Muscle of arm (tissue), 14 donors: ENCODE measurements at places on chromosomes 11 and 22.

DNA sequence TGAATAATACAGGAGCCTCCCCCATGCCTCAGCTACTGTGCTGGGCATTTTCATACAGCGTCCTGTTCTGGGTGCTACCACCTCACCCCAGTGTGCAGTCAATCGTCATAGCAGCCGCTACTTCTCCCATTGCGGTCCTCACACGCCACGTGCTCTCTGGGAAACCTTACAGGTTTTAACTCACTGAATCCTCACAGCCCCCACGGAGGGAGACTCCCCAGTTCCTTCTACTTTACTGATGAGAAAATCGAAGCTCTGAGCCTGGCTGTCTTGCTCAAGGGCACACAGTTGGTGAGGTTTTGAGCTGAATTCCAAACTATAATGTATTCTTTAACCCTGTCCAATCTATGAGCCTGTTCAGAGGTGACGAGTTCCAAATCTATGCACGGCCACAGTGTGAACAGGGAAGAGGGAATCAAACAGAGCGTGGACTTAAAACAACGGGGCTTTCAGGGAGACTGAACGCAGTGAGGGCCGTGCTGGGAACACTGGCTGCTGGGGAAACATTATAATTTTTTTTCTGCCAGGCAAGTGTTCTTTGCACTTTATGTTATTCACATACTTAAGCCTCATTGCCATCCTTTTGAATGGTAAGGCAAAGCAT is 421.5 kb downstream of the BRD1 start:
- no peak for DNase-seq

- no peak for DNase-seq
Measured at GRCh38 chr11:31922450-31922849, 111.3 kb upstream of the PAX6 start.

- DNase-seq: no peak
Measured at GRCh38 chr11:93700830-93701229, 39.3 kb downstream of the CEP295 start.

DNA sequence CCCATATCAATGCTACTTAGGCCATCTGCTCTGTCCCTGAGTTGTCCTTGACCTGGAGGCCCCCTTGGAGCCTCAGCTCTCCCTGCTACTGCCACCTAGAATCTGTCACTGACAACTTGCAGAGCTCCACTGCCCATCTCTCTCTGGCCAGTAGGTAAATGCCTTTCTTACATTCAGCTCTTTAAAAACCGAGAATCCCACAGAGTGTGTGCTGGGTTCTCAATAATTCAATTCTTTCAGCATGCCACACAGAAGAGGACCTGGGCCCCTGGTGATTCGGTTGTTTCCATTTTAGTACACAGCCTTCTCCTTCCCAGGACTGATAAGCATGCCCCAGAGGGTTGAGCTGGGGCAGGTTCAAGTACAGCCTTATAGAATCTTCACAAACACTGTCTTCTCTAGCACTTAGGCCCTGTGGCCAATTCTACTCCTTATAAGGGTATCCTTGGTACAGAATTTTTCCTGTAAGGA is 22.0 kb upstream of the IPO7 start:
- no peak for DNase-seq

DNA sequence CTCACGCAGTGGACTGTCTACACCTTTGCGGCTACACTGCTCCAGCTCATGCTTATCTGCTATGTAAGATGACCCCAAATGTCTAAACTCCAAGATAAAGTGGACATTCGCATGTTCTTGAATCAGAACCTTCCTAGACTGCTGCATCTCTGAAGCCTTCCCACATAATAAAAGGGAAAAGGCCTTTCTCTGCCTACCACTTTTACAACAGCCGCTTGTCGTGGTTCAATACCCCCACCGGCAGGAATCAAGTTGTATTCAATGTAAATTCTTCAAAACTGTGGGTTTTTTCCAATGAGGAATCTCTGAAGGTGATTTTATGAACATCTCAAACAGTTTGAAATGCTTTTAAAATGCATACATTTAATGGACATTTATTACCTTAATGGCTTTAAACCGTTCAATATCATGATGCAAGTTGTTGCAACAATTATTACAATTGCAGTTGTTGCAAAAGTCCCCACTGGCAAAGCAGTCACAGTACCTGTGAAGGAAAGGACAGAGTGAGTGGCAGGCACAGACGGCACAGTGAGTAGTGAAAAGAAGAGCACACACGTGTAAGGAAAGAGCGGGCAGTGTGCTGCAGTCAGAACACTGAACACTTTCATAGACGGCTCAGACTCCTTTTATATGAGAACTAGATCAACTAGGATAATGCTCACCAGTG is 31.2 kb downstream of the GAL start:
- no peak for DNase-seq

DNA sequence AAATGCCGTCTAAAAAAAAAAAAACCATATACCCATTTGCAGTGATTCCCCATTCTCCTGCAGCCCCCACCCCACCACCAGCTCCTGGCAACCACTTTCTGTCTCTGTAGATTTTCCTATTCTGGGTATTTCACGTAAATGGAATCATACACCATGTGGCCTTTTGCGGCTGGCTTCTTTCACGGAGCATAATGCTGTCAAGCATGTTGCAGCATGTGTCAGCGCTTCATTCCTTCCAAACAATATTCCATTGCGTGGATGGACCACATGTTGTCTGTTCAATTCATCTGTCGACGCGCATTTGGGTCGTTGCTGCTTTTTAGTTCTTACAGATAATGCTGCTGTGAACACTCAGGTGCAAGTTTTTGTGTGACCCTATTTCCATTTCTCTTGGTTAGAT is 14.8 kb upstream of the EMID1 start:
- no peak for DNase-seq

DNA sequence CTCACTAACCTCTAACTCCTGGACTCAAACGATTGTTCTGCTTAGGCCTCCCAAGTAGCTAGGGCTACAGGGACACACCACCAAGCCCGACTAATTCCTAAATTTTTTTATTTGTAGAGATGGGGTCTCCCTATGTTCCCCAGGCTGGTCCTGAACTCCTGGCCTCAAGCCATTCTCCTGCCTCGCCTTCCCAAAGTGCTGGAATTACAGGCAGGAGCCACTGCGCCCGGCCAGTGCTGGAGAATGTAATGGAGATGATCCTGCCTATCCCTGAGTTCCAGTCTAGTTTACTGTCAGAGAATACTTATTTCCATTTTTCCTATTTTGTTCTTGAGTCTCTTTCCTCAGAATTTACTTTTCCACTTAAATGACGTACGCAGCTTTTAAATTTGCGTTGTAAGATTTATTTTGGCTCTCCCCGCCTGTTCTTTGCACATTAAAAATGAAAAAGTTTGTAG is at the start of gene CHEK1:
Gene CHEK1, plus strand, starts transcription at position 408 of the 458 bp plus-strand sequence. CDS start 1,606 bp downstream, outside the sequence.
- DNase-seq: no peak

GRCh38 chr11:46738887-46739286 is 19.9 kb downstream of the F2 start:
- DNase-seq: no peak

DNA sequence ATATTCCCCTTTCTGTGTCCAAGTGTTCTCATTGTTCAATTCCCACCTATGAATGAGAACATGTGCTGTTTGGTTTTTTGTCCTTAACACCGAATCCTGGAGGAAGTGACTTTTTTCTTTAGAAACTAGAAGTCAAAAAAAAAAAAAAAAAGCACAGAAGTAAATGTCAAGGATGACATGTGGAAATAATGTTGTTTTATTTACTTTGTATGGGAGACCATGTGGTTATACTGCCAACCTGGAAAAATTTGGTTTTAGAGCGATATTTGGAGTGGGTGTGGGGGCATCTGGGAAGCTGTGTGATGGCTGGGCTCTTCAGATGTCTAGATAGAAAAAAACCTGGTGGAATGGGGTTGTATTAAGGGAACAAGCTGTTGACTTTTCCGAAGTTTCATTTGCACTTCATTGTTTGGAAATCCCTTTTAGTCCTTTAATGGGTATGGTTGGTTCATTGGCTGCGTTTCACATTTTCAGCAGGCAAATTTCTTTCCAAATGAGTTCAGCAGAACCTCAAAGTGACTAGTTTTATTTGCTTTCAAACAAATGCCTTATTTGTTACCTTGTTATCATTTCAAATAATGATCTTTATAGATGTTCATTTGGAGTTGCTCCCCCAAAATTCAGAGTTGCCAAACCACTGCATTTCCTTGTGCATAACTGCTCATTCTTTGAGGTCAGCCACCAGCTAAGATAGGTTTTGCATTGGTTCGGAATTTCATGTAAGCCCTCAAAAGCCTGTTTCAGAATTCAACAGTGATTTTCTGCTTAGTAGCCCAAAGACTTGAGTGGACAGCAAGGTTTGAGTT is 508.2 kb downstream of the METTL15 start:
- no peak for DNase-seq

DNA sequence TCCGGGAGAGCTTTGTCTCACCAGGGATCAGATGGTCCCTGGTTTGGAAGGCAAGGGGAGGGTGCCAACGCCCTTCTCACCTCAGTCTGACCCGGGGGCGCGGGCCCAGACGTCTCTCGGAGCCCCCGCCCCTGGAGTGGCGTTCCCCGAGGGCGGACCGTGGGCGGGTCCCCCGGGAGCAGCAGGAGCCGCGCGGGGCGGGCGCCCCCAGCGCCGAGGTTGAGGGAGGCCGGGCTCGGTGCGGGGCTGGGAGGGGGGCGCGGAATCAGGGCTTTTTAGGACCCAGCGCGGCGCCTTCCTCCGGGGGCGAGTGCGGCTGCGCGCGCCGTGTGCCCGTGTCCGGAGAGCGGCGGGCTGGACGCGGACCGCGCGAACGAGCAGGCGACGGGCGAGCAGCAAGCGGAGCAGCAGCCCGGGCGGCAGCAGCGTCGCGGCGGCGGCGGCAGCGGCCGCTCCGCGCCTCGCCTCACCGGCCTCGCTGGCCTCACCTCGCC is at the start of gene KCNC1:
Gene KCNC1, plus strand, starts transcription at position 364 of the 494 bp plus-strand sequence. CDS start 1,222 bp downstream, outside the sequence.
- DNase-seq: no peak

- DNase-seq: no peak
Measured at GRCh38 chr11:111310723-111311122, 12.4 kb downstream of the POU2AF3 start.

- DNase-seq: no peak
Measured at GRCh38 chr11:77966338-77966737, 28.1 kb downstream of the INTS4 start.

DNA sequence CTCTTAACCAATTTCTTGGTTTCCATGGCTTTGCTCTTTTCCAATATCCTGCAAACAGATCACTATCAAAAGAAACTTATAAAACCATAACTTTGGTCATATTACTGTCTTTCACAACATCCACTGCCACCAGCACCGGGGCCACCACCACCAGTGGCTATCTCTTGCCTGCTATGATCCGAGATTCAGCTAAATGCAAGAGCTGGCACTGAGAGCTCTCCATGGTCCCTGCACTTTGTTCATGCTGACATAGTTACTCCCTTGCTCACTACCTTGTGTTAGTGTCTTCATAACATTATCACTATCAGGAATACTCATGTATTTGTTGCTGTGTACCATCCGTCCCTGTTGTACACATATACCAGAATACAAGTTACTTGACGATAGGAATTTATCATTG is 299.0 kb downstream of the ETS1 start:
- DNase-seq: no peak

- DNase-seq: no peak
Measured at GRCh38 chr11:79617561-79617960, 176.7 kb upstream of the TENM4 start.

DNA sequence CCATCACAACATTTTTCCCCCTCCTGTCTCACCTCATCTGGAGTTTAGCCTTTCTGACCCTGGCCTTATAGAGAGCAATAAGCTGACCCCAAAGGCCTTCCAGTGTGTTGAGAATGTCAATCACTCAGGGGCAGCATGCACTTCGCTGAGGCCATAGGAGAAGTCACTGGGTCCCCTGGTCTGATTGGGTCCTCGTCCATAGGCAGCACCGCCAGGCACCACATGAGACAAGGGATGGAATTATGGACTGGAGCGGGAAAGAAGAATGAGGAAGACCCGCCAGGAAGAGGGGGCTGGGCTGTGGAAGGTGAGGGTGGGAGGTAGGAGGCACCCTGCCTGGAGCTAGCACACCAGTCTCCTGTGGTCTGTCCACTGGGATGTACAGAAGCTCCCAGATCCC is 72.9 kb downstream of the DSCAML1 start:
- DNase-seq: no peak

DNA sequence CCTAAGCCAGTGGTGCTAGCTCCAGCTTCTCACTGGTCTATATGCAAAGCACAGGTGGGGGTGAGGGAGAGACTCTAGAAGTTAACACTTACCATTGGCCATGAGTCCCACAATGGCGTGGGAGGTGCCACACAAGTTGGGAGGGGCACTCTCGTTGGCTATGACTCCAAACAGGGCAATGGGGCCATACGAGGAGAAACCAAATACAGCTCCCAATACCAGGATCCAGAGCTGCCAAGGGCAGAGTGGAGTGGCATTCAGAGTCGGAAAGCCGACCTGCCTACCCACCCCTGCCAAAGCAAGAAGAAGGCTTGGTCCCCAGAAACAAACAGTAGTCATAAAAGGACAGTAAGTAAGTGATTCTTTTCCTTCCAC is 5.6 kb downstream of the SLC37A4 start:
- no peak for DNase-seq
